ENCODE measurements at places on chromosomes 1 and 21.

GRCh38 chr1:1117469-1117831 lies 1.6 kb upstream of the C1orf159 start:
- no peak for DNase-seq

DNA sequence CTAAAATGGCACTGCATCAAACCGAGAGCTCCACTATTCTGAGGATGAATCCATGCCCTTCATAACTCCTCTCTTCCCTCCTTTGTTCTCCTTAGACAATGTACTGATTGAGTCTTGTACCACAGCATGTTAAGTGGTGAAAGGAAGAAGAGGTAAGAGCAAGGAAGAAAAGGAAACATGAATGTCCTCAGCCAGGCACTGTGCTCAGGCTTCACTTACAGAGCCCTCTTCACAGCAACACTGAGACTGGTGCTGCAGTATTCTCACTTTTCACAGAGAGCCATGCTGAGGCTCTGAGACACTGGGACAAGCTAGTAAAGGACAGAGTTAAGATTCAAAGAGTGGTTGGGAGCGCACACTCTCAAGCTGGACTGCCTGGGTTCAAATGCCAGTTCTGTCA lies 143.5 kb downstream of the AKT3 start:
- DNase-seq = no peak

DNA sequence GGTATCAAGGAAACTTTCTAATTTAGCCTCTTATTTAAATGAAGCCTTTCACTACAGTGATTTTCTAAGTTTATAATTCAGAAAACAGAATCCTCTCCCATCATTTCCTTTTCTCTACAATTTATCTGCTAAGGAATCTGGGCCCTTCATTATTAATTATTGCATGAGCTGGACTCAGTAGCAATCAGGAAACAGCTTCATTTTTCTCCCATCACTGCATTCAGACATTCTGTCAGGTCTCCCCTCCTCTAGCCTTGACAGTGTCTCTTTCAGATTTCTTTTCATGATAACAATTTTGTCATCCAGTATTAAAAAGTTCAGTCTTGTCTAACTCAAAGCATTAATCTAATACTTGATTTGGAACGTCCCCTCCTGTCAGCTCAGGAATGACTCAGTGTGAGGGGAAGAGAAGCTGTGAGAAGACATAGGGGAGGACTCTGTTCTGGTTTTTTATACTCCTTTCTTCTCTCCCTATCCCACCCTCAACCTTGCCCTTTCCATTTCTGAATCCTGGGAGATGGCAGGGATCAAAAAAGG lies 28.1 kb downstream of the SLC44A5 start:
- no peak for DNase-seq

DNA sequence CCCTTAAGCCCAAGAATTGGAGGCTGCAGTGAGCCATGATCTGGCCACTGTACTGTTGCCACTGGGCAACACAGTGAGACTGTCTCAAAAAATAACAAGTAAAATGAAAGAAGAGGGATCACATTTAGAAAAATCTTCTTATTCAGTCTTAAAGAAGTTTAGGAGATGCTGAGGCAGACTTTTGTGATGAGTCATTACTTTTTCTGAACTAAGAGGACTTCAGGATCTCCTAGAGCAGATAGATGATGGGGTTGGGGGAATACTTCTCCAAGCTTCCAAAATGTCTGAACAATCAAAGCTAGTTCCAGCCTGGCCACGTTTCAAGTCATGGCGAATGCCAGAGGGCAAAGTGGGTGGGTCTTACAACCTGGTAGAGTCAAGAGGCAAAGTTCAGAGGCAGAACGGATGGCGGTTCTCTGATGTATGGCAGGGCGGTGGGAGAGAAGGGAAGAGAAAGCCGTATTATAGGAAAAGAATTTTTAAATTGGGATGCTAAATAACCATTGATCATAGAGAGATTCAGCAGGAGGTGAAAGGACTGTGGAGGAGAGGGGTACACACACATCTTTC lies 2.1 kb upstream of the CIART start:
- no peak for DNase-seq

DNA sequence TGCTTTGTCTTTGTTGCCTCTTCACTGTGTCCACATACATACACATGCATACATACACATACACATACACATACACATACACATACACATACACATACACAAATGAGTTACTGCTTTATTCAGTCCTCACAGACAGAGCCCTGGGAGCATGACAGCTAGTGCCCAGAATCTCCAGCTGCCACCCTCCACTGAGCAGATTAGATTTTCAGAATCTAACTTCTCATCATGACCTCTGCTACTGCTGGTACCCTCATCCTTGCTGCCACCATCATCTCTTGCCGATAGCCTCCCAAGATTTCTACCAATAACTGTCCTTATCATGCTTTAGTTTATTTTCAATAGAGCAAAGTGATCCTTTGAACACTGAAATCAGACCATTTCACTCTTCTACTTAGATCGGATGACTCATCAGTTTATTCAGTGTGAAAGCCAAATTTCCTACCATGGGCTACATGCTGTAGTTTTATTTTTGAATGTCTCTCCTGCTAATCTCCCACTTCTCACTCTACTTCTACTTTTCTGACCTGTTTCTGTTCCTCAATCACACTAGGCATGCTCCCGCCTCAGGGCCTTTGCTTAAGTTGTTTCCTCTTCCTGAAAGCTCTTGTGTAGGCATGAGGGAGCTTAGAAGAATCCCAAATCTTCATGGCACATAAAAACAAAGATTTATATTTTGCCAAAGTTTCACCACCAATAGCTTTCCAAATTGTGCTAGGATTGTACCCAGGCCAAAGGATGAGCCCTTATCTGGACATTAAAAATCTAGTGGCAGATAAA lies 43.0 kb downstream of the ATP6V1G3 start:
- DNase-seq = no peak

DNA sequence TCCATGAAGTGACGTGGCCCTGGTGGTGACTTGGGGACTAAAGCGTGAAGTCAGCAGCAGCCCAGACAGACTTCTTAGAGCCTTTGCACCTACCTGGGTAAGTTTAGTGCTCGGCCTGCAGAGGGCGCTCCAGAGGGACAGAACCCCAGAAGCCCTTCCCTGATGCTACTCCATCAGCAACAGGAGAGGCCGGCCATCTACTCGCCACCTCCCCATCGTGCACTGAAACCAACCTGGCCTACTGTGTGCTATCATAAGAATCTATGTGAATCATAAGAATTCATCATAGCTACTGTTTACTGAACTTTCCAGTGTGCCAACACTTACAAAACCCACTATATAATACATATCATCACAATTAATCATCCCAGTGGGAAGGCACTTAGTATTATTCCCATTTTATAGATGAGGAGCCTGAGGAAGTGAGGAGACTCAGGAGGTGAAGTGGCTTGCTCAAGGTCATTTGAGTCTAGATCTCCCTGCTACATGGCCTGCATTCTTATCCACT lies 7.9 kb upstream of the EDN2 start:
- DNase-seq = no peak

DNA sequence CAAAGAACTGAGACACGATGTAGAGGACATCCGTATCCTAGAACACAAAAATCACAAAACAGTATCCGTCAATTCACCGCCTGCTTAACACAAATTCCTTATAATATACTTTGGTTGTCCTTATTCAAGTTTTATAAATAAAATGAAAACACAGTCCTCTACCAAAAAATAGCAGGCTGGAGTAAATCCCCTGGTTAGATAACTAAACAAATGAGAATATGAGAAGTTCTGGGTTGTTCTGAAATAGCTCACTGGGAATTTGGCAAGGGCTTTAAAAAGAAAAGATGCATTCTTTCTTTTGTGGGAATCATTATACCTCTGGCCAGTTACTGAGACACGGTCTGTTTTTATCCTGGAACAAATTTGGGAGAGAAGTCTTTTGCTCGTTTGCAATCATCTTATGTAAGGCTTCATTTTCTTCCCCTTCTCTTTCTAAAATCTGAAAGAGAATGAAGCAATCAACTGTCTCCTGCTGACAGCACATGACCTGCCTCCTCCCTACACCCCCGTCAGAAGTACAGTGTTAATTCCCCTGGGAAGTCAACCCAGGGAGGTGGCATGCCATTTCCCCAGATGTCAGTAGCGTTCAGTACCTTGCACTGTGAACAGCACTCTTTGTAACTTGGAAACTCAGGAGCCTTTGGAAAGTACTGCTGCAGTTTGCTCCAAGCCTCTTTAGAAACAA lies 37.1 kb upstream of the RAP1GAP start:
- DNase-seq = no peak

- no peak for DNase-seq
These were observed 76.0 kb upstream of the C1orf174 start for GRCh38 chr1:3975903-3976630.
